ENCODE measurements at places on chromosomes 4 and X. TPM values are rescaled to one million over a fixed set of nuclear protein-coding genes. Genes with fewer than 3 reads are reported as not detected.

DNA sequence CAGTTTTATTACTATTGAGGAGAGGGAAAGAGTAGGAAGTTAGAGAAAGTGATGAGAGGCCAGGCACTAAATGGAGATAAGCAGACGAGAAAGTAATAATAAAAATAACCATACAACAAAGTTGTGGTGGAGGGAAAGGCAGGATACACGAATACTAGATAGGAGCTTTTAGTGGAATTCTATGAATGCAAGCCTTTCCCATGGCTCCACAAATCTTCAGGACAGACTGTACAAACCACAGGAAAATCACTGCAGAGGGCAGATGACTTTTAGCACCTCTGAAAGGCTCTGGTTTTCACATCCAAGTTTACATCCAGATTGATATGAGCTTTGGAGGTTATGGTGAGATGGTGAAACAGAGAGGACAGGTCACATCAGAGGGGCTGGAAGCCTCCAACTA is 41.5 kb downstream of the TNIP3 start:
- DNase-seq: no peak

- DNase-seq: no peak
Measured at GRCh38 chrX:29083823-29084222, 496.6 kb downstream of the IL1RAPL1 start.

DNA sequence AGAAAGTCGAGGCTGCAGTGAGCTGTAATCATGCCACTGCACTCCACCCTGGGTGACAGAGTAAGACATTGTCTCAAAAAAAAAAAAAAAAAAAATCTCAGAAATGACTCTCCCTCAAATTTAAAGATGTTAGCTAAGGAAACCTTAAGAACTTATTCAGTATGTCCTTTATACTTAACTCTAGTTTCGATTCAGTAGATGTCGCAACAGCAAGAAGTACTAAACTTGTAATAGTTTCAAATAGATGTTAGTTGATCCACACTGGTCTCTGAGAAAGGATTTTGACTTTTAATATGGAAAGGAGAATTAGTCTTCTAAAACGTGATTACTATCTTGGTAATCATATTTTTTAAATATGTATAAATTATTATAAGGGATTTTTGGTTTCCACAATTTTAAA is 29.6 kb downstream of the NKX3-2 start:
- DNase-seq: no peak

- DNase-seq: no peak
Measured at GRCh38 chr4:76226418-76226817, 12.8 kb upstream of the SCARB2 start.

Gene SPIN3
- 3.1 TPM for total RNA-seq

- DNase-seq: no peak
Measured at GRCh38 chrX:136262243-136262642, 11.0 kb upstream of the MAP7D3 start.

- no peak for DNase-seq
Measured at GRCh38 chr4:49018718-49019295, 32.7 kb downstream of the CWH43 start.

DNA sequence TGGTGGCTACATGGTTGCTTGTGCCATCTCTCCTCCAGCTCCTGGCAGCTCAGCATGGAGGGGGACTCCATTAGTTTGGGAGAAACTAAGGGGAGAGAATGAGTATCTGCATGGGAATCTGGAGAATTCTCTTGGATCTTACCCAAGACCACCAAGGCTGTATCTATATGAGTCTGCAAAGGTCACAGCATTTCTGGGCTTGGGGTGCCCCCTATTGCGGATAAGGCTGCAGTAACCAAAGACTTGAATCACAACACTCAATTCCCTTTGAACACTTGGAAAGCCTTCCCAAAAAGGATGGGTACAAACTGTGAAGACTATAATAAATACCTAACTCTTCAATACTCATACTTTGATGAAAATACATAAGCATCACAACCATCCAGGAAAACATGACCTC is 623.5 kb upstream of the NR3C2 start:
- no peak for DNase-seq

GRCh38 chr4:86493460-86493859 is 100.7 kb upstream of the PTPN13 start:
- DNase-seq: no peak

GRCh38 chrX:24357106-24357505 is 3.3 kb upstream of the SUPT20HL1 start:
- DNase-seq: no peak

DNA sequence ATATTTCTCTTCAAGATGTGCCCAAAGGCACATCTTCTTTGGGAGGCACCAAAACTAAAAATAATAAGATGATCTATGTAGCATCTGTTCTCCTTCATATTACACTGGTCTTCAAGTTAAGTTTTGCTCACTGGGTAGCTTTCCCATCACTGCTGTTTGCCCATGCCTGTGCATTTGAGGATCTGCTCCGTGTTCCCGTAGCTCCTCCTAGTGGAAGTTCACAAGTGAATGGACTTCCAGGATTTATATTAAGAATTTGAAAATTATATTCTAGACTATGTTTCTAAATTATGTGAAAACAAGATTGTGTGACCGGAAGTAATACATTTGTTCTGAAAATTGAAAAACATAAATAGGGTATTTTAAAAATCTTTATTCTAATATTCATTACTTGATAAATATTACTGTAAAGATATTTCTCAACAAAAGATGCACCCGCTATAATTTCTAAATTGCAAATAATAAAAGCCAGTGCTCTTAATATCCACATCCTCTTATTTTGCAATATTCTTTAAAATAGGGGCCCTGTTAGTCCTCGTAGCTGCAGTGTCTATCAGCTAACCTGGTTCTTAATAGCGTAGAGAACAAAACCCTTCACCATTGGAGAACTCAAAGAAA is 147.7 kb downstream of the RBM46 start:
- DNase-seq: no peak

- DNase-seq: no peak
Measured at GRCh38 chr4:117422297-117422696, 336.9 kb upstream of the TRAM1L1 start.

- DNase-seq: no peak
Measured at GRCh38 chr4:175762582-175762981, 49.5 kb downstream of the GPM6A start.

Data from Right ventricle myocardium inferior (tissue), 1 donor.